ENCODE measurements at places on chromosomes 5 and 9.

GRCh38 chr5:157172403-157172802, 6.3 kb upstream of the GARIN3 start:
- DNase-seq, result peak; percentile 65

DNA sequence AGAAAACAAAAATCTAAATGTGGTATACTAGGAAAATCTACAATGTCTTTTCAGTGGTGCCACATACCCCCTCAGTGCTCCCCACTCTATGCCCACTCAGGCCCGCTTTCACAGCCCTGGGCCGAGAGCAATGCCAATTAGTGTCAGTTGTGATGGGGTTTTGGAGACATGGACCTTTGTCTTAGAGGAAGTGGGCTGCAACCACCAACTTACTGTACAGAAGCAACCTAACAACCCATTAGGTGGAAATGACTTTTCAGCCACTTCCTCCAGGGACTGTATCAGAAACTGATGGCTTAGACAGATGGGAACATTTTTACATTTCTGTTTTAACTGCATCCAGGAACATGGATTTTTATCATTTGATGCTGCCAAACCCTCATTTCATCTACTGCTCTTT, 268.0 kb downstream of the BNC2 start:
- DNase-seq, result no peak

- DNase-seq, result no peak
These were observed 370.0 kb downstream of the ZSWIM6 start for GRCh38 chr5:61701877-61702602.

- no peak for DNase-seq
These were observed 127.5 kb upstream of the CCNG1 start for GRCh38 chr5:163309914-163310313.

GRCh38 chr5:78016863-78017529, 240.9 kb upstream of the TBCA start:
- no peak for DNase-seq

GRCh38 chr9:19469271-19469670, 60.5 kb downstream of the ACER2 start:
- DNase-seq, result no peak

- no peak for DNase-seq
These were observed 317.0 kb downstream of the RASEF start for GRCh38 chr9:82745919-82746318.

- no peak for DNase-seq
These were observed 30.5 kb upstream of the NKD2 start for GRCh38 chr5:978054-978453.

GRCh38 chr5:74918232-74918669, 52.1 kb upstream of the FAM169A start:
- no peak for DNase-seq

- DNase-seq, result no peak
These were observed 11.7 kb upstream of the IFNA5 start for GRCh38 chr9:21316860-21317259.

DNA sequence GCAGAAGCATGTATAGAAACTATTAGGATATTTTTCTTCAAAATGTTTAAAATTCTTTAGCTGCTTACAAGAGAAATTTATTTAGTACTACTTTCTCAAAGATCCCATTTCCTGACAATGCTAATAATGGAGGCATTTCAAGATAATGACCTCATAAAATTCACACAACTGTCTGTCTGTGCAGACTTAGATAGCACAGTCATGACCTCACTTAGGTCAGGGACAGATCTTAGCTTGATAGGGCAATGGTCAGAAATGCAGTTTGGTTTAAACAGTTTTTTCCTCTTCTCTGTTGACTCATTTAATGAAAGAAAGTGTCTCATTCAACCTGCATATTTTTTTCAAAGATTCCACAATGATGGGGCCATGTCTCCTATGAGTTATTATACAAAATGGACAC, 128.4 kb downstream of the GRIA1 start:
- no peak for DNase-seq

GRCh38 chr9:84170521-84171141, 169.9 kb downstream of the SLC28A3 start:
- DNase-seq, result no peak

DNA sequence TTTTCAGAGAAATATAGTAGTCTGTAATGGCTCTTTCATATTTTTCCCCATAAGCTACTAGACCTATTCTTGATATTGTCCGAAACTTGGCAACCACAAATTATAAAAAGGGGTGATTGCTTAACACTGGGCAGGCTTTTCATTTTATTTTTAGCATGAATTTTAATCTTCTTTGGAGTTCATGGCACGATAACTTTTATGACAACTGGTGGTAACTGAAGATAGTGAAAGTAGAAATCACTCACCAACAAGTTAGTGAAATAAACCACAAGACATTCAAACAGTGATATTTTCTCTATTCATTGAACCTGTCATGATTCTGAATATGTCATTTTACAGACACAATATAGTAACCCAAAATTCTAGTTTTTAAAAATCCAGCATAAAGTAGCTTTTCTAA, 213.9 kb downstream of the PRDM9 start:
- DNase-seq, result no peak

GRCh38 chr5:125327676-125328075, 581.2 kb upstream of the ZNF608 start:
- DNase-seq, result no peak

DNA sequence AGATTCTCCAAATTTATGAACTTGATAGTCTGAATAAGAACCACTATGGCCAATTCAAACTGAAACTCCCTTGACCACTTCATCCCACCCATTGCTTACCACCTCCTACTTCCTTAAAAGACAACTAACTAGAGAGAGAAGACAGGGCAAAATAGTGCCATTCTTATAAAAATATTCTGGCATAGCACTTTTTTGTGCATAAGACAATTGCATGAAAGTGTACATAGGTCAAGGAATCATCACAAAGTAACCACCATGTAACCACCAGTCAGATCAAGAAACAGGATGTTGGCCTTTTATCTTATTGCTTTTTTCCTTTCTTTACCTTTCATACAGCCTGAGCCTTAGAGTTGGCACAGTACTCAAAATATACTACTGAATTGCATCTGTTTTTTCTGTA, 8.1 kb upstream of the ARSB start:
- no peak for DNase-seq

DNA sequence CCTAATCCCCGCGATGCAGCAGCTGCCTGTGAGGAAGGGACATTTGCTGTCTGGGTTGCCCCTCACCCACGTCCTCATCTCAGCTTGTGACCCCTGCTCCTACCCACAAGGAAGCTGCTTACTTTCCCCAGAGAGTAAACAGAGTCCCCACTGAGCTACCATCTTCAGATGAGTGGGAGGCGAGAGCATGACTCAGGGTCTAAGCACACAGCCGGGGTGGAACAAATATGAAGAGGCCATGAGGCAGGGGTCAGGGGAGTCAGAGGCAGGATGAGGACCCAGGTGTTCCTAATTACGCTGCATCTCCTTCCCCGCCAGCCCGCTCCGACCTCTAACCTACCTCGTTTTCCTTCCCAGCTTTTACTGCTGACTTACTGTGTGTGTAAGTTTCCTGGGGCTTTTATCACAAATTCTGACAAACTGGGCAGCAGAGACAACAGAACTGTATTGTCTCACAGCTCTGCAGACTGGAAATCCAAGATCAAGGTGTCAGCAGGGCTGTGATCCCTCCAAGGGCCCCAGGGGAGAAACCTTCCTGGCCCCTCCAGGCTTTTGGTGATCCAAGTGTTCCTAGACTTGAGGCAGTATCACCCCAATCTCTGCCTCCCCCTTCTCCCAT, 94.0 kb upstream of the DNAH5 start:
- DNase-seq, result no peak

GRCh38 chr5:122067390-122067789, 10.7 kb downstream of the LOX start:
- no peak for DNase-seq

- no peak for DNase-seq
These were observed 171.3 kb downstream of the GDNF start for GRCh38 chr5:37668524-37669047.

DNA sequence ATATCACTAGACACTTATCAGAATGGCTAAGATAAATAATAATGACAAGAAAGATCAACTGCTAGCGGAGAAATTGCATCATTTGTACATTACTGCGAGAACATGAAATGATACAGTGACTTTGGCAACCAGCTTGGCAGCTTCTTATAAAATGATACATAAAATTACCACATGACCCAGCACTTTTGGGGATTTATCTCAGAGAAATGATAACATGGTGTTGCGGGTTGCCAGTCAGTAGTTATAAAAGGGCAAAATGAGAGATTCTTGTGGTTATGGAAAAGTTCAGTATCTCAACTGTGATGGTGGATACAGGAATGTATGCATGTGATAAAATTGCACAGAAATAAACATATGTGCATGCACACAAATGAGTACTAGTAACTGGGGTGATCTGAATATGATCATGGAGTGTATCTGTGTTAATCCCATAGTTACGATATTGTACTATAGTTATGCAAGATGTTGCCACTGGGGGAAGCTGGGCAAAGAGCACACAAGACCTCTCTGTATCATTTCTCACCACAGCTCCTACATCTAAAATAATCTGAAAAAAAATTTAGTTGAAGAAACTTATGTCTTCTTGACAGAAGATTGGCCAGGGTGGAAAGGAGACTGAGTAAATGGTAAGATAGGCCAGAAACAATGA, 128.9 kb downstream of the NXNL2 start:
- no peak for DNase-seq

GRCh38 chr9:108262836-108263235, 593.0 kb downstream of the ACTL7B start:
- no peak for DNase-seq

GRCh38 chr5:74336297-74336696, 304.2 kb downstream of the ENC1 start:
- no peak for DNase-seq

DNA sequence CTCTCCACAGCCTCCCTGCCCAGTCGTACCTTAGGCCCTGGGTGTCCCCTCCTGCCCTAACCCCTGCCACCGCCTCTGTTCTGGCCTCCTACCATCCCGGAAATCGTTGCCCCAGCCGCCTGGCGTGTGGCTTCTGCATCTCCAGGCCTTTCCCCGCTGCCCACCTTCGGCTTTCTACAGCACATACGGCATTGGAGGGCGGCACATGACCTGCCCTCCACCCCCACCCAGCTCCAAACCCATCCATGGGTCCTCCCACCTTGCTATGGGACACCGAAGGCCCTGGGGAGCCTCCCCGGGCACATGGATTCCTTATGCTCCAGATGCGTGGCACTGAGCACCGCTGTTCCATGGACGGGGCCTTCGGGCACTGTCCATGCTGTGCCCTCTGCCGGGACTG, 32.0 kb downstream of the FGF18 start:
- DNase-seq, result no peak

DNA sequence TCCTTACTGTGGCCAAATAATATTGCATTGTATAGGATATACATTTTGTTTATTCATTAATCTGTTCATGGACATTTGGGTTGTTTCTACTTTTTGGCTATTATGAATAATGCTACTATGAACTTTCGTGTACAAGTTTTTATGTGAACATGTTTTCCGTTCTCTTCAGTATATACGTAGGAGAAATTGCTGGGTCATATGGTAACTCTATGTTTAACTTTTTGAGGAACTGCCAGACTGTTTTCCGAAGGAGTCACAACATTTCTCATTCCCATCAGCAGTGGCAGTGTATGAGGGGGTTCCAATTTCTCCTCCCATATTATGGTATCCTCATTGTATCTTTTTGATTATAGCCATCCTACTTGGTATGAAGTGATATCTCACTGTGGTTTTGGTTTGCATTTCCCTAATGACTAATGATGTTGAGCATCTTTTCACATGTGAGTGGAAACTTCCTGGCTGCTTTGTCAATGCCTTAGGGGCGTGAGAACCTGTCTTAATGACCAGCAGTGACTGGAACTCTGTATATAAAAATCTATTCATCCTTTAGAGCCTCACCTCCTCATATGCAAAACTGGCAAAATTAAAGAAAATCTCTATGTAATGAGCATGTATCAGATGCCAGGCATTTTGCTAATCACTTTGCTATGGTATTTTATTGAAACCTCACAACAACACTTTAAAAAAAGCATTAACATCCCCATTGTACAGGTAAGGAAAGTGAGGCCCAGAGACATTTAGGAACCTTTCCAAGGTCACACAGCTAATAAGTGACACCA, 47.8 kb upstream of the TGFBR1 start:
- DNase-seq, result no peak

DNA sequence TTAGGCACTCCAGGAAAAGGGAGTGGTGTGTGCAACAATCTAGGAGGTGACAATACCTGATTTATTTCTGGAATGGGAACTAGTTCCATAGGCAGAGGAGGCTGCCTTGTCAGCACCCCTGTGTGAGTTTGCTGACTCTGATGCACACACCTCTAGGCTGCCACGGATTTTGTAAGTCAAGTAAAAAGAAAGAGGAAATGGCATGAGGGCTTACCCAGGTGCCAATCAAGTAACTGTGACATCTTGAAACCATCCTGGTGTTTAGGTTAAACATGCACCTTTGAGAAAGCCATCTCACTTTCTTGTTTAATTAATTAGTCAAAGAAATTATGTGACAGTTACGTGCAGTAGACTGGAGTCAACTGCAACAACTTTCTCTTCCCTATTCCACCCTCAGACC, 32.3 kb upstream of the FAM81B start:
- DNase-seq, result no peak

DNA sequence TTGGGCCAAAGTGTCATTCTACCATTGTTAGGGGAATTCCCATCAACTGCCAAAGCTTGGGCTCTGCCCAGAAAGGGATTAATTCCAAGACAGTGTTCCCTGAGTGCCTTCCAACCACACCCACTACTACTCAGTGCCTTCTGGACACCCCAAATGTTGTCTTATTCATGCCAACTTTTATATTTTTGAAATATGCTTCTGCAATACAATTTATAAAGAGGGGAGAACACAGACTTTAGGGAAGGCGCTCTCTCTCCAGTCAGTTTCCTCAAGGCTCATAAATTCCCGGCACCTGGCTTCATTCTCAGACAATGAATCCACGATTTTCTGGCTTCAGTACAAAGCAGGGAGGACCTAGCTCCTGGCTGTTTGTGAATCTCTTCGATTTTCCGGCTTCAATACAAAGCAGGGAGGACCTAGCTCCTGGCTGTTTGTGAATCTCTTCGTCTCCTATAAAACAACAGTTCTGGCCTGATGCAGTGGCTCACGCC, 120.1 kb upstream of the MYO10 start:
- no peak for DNase-seq

- DNase-seq, result no peak
These were observed 20.2 kb downstream of the FUBP3 start for GRCh38 chr9:130599625-130600024.

GRCh38 chr5:56446728-56447127, 213.6 kb upstream of the ANKRD55 start:
- no peak for DNase-seq

GRCh38 chr5:153863951-153864350, 174.8 kb downstream of the FAM114A2 start:
- no peak for DNase-seq

DNA sequence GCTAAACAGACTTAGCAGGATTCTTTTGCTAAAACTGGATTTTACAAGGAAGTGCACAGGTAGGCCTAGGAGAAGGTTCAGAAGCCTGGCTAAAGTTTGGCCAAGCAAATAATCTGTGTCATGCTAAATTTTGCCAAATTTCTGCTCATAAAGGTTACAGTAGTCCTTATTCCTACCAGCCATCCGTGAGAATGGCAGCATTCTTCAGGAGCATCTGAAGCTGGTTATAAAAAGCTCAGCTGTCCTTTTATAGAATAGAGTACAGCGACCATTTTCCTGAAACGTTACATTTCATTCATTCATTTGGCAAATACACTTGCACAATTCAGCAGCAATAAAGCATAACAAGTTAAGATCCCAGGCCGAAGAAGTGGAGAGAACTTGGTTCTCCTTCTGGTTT, 6.9 kb downstream of the GSN start:
- DNase-seq, result no peak

- DNase-seq, result no peak
These were observed 16.0 kb upstream of the AFF4 start for GRCh38 chr5:132979367-132979940.
